Natural killer cell treated with Interleukin-12 subunit alpha and Interleukin-12 subunit beta and Interleukin-15 and Interleukin-18, amount 100 ng/mL, for 72 hours (primary cell): ENCODE measurements at places on chromosomes 6 and 20.

GRCh38 chr6:16227048-16227562, 11.3 kb upstream of the GMPR start:
- peaks cover 7% of the 10 kb centered on the region for H3K27me3 ChIP-seq
- H3K27ac ChIP-seq: no peak overlapping the region
- H3K4me3 ChIP-seq: no peak overlapping the region
- peaks cover 9% of the 10 kb centered on the region for H3K4me1 ChIP-seq

GRCh38 chr6:91761621-91762020, 1174.7 kb upstream of the MAP3K7 start:
- H3K4me1 ChIP-seq: no peaks in the 10 kb centered on the region
- peaks cover 12% of the 10 kb centered on the region for H3K36me3 ChIP-seq
- H3K4me3 ChIP-seq: no peak overlapping the region
- no peak overlapping the region for H3K27ac ChIP-seq
- H3K27me3 ChIP-seq: no peaks in the 10 kb centered on the region

DNA sequence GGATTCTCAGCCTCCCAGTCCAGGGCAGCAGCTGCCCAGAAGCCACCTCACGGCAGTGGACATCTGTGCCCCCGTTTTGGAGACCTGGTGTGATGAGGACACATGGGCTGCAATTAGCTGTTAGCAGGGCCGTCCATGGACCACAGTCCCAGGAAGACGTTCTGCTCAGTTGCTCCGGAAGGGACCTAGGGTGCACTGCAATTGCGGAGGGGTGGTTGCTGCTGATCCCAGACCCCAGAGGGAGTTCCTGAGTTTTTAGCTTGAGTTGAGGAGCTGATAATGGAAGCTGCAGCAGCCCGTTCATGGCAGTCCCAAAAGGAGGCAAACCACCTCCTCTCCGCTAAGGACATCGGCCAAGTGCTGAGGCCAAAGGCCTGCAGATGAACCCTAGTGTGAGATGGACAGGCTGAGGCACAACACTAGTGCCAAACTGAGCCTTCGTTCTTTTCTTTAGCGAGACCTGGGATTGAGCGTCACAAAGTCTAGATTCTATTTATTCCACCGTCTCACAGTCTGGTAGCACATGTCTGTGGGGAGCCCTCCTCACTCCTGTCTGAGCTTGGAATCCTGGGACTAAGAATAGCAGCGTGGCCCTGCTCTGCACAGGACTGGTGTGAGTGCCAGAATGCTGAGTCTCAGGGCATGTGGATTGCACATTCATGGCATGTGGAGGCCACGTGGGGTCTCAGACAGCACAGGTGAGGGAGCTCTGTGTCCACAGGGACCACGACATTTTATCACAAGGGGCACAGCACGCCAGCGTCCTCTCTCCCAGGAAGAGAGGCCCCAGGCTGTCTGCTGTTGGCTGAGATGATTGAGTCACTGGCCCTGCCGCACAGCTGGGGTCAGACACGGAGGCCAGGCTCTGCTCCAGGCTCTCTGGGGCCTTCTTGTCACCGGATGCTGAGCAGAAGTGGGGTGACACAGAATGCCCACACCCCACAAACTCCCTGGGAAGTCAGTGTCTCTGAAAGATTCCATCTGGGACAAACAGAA, 113.4 kb downstream of the PSMB1 start:
- peaks cover 29% of the 10 kb centered on the region for H3K4me1 ChIP-seq
- H3K27me3 ChIP-seq: no peaks in the 10 kb centered on the region
- no peak overlapping the region for H3K4me3 ChIP-seq
- no peak overlapping the region for H3K27ac ChIP-seq
- H3K36me3 ChIP-seq: no peaks in the 10 kb centered on the region

DNA sequence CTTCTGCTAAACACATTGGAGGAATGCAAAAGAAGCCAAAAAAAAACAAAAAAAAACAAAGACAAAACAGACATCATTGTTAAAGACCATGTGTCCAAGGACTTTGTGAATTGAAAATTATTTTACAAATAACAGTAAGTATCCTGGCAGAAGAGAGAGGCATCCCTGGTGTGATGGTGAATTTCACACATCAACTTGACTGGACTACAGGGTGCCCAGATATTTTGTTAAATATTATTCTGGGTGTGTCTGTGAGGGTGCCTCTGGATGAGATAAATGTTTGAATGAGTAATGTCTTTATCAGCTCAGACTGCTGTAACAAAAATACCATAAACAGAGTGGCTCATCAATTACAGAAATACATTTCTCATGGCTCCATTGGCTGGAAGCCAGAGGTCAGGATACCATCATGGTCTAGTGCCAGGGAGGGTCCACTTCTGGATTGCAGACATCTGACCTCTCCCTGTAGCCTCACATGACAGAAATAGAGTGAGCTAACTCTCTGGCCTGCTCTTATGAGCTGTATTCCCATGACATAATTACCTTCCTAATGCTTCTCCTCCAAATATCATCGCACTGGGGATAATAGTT, 12.2 kb upstream of the C6orf118 start:
- no peak overlapping the region for H3K27ac ChIP-seq
- no peak for DNase-seq
- H3K36me3 ChIP-seq: no peaks in the 10 kb centered on the region
- no peaks in the 10 kb centered on the region for H3K27me3 ChIP-seq
- no peaks in the 10 kb centered on the region for H3K4me1 ChIP-seq
- H3K4me3 ChIP-seq: no peak overlapping the region

GRCh38 chr20:42018979-42019378, 400.8 kb upstream of the CHD6 start:
- no peak overlapping the region for H3K4me3 ChIP-seq
- H3K27ac ChIP-seq: no peak overlapping the region
- no peak for DNase-seq
- no peaks in the 10 kb centered on the region for H3K36me3 ChIP-seq
- H3K27me3 ChIP-seq: no peaks in the 10 kb centered on the region
- H3K4me1 ChIP-seq: no peaks in the 10 kb centered on the region

- no peaks in the 10 kb centered on the region for H3K4me1 ChIP-seq
- H3K36me3 ChIP-seq: no peaks in the 10 kb centered on the region
- H3K27ac ChIP-seq: no peak overlapping the region
- DNase-seq: no peak
- H3K27me3 ChIP-seq: no peaks in the 10 kb centered on the region
Measured at GRCh38 chr6:167839755-167840154, 13.0 kb downstream of the AFDN start.

DNA sequence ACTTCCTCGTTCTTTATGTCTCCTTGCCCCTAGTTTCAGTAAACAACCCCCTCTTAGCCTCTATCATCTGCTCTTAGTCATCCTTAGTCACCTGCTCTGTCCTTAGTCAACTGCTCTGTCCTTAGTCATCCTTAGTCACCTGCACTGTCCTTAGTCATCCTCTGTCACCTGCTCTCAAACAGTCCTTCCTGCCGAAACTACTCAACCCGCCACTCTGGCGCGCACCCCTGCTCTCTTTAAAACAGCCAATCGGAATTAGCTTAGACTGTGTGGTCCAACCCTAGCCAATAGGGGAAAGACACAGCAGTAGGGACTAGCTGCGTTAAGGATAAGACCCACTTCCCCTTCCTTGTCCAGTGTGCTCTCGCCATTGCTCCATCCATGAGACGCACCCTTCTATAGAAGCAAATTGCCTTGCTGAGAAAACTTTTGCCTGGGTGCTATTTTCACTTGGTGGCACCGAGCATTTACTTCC, 73.9 kb downstream of the BACH2 start:
- H3K27ac ChIP-seq: no peak overlapping the region
- no peaks in the 10 kb centered on the region for H3K4me1 ChIP-seq
- H3K4me3 ChIP-seq: no peak overlapping the region
- DNase-seq: no peak
